ENCODE measurements at places on chromosomes 7 and 10.

GRCh38 chr7:88492153-88492552, 185.5 kb upstream of the STEAP4 start:
- DNase-seq: no peak

DNA sequence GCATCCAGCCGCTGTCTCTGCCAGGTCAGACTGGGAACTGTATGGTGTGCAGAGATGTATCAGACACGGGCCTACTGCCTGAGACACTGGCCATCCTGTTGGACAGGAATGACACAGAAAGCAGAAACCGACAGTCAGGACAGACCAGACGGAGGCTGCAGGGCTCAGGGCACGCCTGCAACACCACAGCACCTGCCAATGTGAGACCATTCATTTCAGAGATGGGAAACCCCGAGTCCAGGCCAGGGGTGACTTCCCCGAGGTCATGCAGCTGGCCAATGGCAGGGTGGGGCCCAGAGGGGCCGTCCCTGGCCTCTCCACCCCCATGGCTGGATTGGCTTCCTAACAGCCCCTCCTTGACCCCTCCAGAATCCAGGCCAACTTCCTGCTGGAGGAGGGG, 34.7 kb downstream of the GRID1 start:
- DNase-seq: no peak

- DNase-seq: peak; percentile 42
Observed at GRCh38 chr10:63573068-63573697, 52.0 kb downstream of the REEP3 start.

- DNase-seq: no peak
Observed at GRCh38 chr7:50324113-50324512, 19.6 kb downstream of the IKZF1 start.

GRCh38 chr10:651692-652091, 37.8 kb downstream of the DIP2C start:
- DNase-seq: no peak

DNA sequence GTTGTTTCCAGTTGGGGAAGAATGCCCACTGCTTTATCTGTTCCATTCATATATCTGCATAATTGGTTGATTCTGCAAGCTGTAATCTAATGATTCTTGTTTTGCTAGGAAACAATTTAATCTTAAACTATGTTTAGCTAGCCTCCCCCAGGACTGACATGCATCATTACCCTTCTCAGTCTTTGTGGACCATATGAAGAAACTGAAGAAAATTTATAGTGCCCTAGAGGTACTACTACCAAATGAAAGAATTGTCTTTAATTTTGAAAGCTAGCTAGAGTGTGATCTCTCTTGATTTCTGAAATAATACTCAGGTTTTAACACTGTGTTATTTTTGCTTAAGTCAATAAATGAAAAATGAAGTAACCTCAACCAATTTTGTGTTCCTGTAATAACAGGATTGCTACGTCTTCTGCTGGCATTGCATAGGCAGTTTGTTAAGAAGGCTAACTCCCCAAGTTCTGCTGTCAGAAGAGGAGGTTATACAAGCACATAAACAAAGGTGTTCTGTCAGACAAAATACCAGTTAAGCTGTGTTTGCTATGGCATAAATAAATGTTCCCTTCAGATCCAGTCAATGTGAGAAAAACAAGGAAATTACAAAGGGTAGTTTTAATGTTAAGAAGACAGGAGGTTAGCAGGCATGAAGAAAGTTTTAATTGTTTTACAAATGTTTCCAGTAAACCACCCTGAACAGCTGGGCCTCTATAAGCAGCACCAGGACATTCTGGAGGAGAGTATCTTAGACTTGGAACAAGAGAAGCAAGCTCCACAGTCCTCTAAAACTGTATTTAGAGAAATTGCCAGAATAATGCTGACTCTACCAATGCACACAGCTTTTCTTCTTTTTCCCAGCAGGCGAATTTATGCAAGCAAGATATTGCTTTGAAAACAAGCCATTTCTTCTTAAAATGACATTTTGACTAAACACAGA, 90.3 kb upstream of the CTTNBP2 start:
- DNase-seq: no peak

DNA sequence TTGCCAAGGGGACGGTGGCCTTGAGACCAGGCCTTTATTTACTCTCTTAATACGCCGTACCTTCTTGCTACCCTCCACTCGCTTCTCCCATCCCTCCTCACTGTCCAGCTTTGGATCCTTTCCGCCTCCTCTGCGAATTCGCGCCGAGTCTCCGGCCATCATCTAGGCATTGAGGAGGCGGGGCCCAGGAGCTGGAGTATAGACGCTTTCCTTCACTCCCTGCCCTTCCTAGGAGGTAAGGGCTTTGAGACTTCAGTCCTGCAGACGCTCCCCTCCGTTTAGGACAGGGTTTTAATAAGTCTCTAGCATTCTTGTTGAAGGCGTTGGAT, 538 bp downstream of the TFAM start:
- peak; percentile 7 for DNase-seq

DNA sequence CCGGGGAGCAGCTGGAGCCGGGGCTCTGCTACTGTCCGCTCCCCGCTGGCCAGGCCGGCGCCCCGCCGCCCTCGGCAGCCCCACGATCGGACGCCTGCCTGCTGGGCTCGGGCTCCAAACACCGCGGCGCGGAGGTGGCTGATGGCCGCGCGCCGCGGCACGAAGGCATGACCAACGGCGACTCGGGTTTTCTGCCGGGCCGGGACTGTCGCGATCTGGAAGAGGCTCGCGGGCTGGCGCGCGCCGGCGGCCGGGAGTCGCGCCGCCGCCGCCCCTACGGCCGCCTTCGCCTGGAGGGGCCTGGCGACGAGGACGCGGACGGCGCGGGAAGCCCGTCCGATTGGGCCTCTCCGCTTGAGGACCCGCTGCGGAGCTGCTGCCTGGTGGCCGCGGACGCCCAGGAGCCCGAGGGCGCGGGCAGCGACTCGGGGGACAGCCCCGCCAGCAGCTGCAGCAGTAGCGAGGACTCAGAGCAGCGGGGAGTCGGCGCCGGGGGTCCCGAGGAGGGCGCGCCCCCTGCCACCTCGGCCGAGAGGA, 570 bp downstream of the TBC1D12 start:
- peak; percentile 46 for DNase-seq

DNA sequence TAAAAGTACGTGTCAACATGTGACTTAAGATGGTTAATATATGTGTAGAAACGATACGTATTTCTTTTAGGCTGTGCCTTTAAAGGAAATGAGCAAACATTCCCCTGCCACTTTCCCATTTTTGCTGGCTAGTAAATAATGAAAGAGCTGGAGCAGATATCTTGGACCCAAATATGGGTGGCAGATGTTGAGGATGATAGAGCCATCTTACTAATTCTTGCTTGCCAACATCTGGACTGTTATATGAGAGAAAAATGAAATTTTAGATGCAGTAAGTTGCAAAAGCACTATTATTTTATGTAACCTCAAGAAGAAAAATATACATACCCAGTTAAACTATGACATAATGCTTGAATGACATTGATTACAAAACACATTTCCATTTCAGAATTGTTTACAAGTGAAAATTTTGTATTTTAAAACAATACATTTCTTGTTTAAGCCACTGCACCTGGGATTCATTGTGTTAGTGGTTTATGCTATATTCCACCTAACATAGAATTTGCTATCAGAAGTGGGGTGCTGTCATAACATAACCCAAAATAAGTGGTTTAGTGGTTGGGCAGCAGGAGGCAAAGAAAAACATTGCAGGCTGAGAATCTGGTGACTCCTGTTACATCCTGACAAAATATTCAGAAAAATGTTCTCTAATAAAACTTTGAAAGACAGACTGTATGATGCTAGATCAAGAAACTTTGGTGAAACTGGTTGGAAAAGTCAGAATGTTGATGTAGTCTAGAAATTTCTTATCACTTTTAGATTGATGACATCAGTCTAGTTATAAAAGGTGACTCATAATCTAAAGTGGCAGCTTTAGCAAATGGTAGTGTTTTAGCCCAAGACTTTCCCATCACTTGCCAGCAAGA, 305.0 kb downstream of the PTEN start:
- DNase-seq: no peak

- DNase-seq: no peak
Observed at GRCh38 chr7:133293384-133294160, 40.7 kb downstream of the EXOC4 start.
